ENCODE measurements at places on chromosomes 12 and 14.

DNA sequence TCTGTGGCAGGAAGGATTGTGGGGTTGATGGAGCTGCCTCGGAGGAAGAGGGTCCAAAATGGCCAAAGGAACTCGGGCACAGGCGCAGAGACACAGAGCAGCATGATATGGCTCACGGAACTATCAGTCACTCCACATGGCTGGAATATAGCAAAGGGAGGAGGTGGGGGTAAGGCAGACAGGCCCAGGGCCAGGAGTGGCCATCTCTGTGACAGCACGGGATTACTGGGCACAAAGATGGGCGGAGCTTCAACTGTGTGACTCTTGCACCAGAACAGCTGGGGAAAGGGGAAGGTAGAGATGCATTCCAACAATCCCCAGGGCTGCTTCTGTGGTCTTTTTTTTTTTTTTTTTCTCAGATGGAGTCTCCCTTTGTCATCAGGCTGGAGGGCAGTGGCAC is 24.8 kb upstream of the EML1 start:
- peak; percentile 76 for DNase-seq

DNA sequence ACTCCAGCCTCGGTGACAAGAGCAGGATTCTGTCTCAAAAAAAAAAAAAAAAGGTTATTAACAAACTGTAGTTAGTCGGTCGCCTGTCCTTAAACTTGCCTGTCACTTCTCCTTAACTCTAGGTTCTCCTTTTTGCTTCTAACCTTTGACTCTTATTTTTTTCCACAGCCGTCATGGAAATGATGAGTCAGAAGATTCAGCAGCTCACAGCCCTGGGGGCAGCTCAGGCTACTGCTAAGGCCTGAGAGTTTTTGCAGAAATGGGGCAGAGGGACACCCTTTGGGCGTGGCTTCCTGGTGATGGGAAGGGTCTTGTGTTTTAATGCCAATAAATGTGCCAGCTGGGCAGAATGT is 418 bp upstream of the MYG1 start:
- DNase-seq, result peak; percentile 80

DNA sequence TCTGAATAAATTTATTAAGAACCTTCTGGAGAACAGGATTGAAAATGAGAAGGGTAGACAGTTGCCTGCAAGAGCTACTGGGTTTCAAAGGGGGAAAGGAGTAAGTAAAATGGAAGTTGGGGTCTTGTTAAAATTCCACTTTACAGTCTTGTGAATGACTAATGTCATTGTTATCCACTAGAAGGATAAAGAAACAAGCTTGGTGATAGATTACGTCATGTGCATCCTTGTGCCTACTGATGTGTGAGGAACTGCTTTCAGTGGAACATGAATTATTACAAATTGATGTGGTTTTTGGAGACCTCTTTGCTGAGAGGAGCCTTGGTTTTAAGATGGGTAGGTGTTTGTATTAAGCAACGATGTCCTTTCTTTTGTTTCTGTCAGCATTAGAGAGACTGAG is 272.5 kb upstream of the PRICKLE1 start:
- no peak for DNase-seq

DNA sequence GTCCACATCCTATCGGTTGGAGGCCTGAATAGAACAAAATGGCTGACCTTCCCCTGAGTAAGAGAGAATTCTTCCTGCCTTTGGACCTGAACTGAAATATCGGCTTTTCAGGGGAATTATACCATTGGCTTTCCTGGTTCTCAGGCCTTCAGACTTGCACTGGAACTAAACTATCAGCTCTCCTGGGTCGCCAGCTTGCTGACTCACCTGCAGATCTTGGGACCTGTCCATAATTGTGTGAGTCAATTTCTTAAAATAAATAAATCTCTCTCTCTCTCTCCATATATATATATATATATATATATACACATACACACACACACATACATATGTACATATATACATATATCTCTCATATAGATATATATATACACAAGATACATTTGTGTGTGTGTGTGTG is 41.6 kb downstream of the KCNK10 start:
- DNase-seq, result no peak

DNA sequence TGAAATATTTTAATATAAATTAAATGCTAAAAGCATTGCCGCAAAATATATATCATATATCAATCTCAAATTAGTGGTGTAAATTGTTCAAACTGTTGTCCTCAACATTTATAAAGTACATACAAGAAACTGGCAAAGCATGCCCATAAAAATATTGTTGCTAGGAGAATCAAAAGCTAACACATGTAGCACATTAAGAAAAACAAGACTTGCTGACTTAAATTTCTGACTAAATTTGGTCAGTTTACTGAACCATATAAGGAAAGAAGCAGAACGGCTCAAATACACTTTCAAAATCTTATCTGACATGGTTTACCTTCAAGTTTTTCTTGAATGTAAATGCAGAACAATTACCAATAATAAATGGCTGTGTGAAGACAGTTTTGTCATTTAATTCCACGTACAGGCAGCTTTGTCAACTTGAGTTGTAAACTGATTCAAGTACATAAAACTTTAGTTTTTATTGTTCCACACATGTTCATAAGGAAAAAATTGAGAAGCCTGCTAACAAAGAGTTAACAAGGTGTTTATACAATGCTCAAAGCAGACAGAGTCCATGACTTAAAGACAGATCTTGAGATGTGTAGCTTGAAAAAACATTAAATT is 50.4 kb downstream of the PPP1R12A start:
- no peak for DNase-seq

- DNase-seq, result no peak
These were observed 206.9 kb upstream of the AMIGO2 start for GRCh38 chr12:47286676-47287075.

DNA sequence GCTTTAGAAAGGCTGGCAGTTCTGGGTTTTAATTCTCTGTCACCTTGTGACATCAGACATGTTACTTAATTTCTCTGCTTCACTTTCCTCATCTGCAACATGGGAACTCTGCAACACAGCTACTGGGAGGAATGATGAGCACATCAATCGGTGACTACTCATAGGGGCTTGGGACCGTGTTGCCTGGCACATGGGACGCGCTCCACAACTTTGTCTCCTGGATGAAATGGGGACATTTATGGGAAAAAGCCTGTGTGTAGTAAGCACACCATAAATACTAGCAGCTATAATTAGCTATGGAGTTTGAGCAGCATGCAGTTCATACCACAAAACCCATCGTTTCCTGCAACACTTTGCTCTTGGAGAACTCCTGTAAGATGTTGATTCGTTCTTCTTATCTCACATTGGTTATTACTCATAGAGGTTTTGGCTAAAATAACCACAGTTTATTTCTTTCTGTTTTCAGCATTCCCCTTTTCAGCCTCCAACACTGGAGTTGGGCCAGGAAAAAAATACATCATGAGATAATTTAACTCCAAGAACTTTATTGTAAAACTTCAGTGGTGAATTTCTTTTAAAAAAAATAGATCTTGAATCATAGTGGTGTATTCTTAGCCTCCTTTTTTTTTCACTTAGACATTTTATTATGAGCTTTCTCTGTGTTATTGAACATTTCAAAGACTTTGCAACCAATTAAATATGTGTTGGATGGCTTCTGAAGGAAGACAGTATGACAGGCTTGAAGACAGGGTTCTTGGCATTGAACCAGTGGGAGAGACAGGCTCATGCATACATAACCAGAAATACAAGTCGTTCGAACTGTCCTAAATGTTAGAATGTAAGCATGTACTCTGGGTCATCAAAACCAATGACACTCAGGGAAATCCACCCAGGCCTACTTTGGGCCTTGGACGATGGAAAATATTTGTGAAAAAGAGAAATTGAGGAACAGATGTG is 72.7 kb downstream of the RIN3 start:
- peak; percentile 97 for DNase-seq

GRCh38 chr14:91877376-91877915 is 10.1 kb upstream of the TC2N start:
- DNase-seq, result no peak

DNA sequence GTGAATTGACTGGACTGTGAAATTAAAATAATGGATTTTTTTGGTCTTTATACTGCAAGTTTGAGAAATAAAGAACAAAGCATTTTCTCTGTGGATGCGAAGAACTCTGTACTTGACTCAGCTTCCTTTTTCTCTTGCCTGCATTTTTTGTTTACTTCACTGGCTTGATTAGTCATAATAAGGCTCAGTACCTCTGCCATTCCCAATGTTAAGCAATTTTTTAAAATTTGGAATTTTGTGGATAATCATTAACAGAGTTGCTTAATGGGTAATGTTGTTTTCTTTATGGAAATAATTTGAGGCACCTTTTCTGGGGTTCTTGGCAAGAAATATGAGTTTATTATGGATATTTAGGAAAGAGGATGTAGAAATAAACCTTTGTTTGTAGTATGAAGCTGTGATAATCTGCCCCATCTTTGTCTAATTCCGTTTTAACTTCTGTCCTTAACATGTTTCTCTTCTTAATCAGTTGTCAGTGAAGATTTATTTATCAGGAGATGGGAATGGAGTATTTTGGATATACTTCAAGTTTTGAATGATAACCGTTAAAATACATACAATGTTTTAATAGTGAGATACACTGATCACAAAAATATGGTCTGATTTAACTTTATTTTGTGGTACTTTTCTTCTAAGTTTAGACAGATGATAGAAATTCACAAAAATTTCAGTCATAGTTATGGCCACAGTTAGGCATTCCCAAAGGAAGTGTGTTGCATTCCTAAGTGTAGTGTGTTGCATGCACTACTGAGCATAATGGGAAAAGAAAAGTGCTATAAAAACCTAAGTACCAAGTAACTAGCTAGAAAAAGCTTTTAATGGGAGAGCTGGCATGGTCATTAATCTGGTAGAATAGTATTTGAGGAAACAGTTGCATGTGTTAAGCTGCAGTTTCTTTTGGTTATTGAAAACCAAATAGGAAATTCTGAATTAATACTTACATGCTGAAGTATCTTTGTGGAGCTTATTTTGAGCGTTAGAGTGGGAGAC is 27.7 kb downstream of the WNK1 start:
- DNase-seq, result peak; percentile 68

GRCh38 chr14:91258011-91258618 is 13.6 kb upstream of the GPR68 start:
- DNase-seq, result peak; percentile 45

DNA sequence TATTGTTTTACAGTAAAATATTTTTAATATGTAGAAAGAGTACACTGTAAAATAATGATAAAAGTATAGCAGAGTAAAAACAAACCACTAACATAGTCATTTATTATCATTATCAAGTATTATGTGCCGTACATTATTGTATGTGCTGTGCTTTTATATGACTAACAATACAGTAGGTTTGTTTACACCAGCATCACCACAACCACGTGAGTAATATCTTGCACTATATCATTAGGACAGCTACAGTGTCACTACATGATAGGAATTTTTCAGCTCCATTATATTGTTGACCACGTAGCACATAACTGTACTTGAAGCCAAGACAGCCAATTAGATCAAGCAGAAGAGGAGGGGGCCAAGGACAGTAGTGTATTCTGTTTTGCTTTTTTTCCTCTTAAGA is 415.4 kb downstream of the RAD51B start:
- no peak for DNase-seq

DNA sequence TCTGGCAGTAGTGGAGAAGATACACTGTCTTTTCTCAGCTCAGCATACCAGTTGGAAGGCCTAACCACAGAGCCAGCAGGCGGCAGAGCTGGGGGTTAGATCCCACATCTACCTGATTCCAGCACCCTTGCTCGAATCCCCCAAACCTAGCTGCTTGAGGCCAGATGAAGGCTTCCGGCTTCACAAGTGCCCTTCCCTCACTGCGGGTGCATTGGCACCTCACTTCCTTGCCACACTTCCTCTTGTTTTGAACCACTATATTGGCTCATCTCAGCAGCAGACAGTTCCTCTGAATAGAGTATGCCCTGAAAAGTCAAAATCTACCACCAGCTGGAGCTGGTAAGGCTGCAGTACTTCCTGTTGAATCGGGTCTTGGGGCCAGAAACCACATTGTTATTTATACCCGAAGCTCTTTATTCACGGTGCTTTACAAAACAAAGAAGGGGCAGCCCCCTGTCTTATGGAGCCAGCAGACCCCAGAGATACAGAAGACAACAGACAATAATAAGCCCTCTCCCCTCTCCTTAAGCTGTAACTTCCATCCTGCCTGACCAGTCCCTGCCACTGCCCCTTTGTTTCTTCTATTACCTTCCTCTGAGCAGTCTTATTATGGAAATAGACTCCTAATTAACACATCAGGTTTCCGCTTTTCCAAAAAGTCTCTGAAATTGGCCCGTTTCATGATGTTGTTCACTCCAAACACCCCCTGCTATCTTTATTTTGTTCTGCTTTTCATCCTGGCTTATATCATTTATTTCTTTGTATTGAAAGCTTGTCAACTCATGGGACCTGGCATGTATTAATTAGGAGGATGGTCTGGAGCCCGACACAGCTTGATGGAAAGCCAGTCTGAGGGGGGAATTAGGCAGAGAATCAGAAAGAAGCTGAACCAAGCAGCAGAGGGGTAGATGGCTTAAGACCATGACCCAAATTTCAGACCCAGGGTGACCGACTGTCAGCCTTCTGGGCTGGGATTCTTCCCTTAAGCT is 233.5 kb downstream of the EFCAB11 start:
- no peak for DNase-seq

- no peak for DNase-seq
These were observed 23.4 kb downstream of the COQ6 start for GRCh38 chr14:73973497-73973896.

DNA sequence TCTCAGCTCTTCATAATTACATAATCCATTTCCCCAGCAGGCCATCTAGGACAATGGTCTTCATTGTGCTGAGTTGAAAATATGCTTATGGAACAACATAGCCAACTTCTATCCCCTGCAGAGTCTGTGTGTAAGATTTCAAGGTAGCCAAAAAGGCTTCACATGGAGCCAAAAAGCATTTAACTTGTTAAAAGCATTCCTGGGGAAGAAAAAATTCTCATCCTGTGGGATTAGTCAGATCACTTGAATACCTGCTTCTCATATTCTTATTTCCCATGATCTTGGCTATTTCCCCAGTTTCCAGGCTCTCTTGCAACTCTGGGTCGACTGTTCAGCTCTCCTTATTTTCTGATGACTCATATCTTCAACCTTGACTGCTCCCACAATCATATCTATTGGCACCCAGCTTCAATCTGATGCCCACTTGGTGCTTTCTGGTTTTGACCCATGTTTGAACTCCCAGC is 178.9 kb downstream of the KLHL28 start:
- peak; percentile 76 for DNase-seq

DNA sequence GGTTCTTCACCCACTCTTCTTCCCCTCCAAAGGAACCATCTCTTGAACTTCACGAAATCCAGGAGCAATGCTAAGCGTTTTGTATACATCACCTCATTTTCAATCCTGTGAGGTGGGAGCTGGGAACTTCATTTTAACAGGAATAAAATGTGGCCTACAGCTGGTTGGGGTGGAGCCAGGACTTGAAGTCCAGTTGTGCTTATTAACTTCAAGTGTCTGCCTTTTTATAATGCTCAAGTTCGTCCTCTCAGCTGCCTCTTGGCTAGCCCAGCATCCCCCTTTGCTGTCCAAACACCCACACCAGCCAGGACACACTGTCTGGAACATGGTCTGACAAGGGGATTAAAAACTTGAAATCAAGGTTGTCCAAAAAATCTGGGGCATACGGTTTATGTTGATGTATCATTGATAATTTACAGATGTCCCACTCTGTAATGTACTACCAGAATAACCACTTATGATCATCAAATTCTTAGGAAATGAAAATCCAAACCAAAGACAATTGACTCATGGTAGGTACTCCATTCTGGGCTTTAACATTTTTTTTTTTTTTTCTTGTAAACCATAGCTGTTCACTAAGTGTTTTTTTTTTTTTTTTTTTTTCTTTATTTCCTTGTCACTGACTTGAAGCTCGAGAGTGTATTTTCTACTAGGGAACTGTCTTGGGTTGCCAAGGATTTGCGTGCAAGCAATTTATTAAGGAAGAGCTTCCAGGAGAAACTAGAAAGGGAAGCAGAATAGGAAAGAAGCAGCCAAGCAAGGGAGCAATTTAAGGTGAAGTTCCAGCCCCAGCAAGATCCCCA is 252.3 kb downstream of the EFCAB11 start:
- peak; percentile 40 for DNase-seq

Data from cardiac fibroblast (primary cell).